ENCODE measurements at places on chromosomes 13 and 19.

DNA sequence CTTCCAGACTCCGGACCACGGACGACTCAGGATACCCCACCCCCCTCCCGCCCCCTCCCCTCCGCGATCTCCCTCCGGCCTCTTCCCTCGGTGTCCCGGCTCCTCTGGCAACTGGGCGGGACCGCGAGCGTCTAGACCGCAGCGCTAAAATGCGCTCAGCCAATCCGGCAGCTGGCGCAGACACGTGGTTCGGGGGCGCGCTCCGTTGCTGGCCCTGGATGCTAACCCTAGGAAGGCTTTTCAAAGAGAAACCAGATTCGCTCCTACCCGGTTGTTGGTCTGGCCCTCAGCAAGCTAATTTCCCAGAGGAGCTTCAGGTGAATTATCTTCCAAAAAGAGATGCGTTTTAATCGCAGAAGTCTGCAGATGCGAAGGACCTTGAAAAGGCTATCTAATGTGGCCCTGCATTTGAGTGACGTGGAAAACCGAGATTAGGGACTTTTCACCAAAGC lies at the start of gene DZIP1:
TSS of gene DZIP1 (minus strand) at position 106 of the 452 bp plus-strand sequence. CDS start 2,677 bp downstream, outside the sequence.
- peak; percentile 78 for DNase-seq

DNA sequence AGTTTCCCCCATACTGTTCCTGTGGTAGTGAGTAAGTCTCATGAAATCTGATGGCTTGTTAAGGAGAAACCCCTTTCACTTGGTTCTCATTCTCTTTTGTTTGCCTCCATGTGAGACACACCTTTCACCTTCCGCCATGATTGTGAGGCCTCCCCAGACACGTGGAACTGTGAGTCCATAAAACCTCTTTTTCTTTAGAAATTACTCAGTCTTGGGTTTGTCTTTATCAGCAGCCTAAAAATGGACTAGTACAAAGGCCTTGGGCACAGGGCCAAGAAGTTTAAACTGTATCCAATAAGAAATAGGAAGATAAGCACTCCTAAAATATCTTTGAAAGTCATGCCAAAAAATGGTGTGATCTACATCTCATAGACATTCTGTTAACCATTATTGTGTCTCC lies 176.9 kb downstream of the TBC1D4 start:
- DNase-seq: no peak

DNA sequence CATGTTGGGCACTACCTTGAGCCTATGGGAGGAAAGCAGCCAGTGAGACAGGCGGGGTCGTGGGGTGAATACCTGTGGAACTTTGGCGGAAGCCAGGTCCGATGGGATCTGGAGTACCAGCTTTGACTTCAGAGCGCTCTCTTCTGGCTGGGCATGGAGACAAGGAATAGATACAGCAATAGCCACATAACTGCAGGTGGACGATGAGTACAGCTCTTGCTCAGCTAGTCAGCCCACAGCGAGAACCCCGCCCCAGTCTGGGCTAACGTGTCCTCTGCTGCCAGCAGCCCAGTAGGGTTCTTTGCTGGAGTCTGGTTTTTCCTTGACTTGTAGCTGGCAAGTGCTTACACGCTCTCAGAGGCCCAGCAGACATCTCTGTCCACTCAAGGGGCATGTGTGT lies 83.4 kb downstream of the SIPA1L3 start:
- no peak for DNase-seq

GRCh38 chr13:40780822-40781401 lies 8.5 kb upstream of the SLC25A15 start:
- DNase-seq: no peak

DNA sequence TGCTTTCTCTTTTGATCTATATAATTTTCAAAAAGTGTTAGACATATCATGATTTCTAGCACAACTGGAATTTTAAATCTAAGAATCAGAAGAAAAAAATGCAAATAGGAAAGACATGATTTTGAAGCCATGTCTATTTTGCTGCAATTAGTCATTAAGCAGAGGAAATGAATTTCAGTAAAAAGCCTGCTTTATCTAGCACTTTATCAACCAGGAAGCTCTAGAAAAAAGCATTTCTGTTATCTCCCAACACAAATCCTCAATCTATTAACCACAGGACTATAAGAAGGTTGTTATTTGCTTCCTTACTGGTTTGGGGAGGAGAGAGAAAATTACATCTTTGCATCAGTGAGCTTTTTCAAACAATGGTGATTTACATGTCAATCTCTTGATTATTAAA lies 716.7 kb downstream of the DIAPH3 start:
- DNase-seq: no peak

GRCh38 chr19:17358395-17358794 lies 18.7 kb downstream of the PLVAP start:
- DNase-seq: no peak

DNA sequence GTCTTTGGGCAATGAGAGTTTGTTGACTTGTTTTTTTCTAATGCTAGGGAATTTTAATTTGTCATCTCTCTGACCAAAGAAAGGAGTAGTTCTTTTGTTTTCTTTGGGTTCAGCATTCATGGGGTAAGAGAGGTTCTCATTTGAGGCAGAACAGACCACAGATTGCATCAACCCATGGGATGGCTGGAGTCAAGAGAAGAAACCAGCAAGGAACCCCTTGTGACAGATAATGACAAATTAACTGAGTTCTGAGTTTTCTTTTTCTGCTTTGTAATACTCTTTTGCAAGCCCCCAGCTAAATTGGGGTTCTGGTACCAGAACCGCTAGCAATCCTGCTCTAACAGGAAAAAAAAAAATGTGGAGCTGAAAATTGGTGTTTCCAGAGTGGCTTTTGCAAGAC lies 864.1 kb downstream of the DIAPH3 start:
- no peak for DNase-seq

GRCh38 chr13:44106266-44107152 lies 226.8 kb downstream of the LACC1 start:
- no peak for DNase-seq

DNA sequence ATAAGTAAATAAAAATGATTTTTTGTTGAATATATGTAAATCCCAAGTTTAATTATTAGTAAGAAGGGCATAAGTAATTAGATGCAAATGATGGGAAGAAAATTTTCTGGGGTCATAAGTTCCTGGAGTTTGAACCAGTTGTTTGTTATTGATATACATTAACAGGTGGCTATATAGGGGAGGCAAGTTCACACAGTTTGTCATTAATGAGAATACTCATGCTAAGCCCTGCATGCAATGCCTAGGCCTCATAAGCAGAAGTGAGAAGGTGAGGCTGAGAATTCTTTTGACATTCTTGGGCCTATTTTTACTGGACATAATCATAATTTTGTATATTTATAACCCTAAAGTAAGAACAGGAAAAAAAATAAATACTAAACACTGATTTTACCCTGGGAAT lies 1210.7 kb upstream of the PCDH9 start:
- no peak for DNase-seq

GRCh38 chr13:21884965-21885567 lies 214.2 kb downstream of the FGF9 start:
- no peak for DNase-seq

GRCh38 chr19:14114854-14115253 lies 2.7 kb downstream of the PRKACA start:
- peak; percentile 17 for DNase-seq

DNA sequence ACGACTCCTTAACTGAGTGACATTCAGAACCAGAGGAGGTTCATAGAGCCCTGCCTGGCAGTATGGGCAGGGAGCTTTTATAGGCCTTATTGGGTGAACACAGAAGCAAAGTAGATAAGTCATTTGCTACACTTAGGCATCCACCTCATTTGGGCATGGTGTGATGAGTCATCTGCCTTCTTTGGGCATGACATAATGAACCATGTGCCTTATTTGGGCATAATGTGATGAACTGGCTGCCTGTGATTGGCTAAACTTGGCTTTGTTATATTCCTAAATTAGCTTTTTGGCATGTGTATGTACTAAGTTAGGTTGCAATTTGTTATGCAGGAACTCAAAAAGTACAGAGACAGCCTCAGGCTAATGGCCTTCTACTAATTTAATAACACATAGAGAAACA lies 2210.2 kb upstream of the PCDH20 start:
- DNase-seq: no peak

- DNase-seq: no peak
These were observed 1082.9 kb downstream of the UQCRFS1 start for GRCh38 chr19:28130066-28130511.

DNA sequence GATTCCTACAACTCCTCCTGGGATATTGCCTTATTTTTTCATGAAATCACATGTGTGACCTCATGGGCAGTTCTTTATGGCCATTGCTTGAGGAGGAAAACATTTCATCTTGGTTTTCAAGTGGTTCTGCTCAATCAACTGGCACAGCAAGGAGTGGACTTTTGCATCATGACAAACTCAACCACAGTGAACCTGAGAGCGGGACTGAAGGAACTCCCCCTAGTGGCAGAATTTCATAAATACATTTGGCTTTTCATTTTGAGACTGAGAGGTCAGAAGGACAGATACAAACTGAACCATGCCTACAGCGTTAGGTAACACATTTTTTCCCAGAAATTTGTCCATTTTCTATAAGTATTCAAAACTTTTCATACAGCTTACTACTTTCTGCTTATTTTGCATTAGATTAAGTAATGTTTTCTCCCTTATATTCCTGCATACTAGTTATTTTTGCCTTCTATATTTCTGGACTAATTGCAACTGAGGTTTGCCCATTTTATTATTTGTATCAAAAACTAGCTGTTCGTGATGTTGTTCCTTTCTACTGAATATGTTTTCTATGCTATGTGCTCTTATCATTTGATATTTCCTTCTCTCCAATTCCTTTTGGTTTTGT lies 13.4 kb upstream of the SIGLEC12 start:
- no peak for DNase-seq

DNA sequence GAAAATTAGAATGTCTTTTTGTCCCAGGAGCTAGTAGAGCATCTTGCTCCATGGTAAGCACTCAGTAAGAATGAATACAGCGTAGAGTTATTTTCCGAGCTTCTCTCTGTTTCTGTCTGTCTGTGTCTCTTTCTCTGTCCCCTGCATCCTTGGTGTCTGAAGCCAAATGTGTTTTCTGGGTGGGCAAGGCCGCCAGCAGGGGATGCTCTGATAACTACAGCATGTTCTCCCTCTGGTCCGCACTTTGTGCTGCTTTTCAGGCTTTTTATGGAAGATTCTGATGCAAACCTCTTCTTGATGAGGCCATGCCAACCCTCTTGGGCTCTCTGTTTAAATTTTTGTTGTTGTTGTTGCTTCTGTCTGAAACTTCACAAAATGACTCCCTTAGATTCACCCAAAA lies 142.8 kb upstream of the UBL3 start:
- no peak for DNase-seq

GRCh38 chr13:59086147-59086546 lies 1077.6 kb downstream of the DIAPH3 start:
- no peak for DNase-seq

DNA sequence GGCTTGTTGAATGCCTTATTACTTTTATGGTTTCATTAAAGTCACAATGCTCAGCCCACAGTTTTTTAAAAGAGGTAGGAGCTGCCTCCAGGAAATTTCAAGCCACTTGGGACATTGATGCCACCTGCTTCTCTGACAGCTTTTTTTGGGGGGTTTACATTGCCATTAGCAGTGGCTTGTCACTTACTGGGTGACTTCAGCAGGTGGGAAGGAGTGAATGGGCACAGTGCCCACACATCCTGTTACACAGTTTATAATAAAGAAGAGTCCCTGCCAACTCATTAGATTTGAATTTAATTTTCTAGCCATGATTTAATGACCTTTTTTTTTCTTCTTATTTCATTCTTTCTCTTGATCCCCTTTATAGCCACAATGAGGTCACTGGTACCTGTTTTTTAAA lies 61.0 kb downstream of the NHLRC3 start:
- no peak for DNase-seq

DNA sequence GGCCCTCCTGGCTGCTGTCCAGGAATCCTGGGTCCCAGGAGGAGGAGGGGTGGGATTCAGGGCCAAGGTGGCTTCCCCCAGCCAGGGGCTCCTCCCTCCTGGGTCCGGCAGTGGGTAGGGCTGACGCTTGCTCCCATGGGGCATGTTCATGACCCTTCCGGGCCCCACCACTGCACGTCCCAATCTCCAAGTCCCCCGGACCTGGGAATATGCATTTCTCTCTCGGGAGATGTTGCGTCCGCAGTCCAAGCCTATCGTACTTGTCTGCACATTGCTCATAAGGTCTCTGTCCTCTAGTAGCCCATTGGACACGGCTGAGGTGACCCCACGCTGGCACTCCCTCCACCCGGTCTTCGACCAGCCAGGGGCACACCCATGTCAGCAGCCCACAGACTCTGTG lies 192.3 kb downstream of the TEX29 start:
- no peak for DNase-seq

DNA sequence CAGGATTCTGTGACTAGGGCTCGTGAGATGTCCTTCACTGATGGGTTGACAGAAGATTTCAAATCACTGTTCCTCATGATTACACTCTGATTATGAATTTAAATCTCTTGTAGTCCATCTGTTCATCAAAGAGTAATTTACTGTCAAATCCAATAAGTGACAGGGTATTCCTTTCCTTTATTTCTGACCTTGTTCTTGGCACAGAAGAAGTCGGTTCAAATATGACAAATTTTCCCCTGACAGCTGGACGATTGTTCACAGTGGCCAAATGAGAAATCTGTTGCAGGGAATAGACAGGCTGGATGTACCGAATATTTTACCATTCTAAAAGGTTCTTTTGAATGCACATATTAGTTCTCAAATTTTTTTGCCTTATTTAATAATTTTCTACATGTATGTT lies 767.3 kb upstream of the GPC6 start:
- no peak for DNase-seq

DNA sequence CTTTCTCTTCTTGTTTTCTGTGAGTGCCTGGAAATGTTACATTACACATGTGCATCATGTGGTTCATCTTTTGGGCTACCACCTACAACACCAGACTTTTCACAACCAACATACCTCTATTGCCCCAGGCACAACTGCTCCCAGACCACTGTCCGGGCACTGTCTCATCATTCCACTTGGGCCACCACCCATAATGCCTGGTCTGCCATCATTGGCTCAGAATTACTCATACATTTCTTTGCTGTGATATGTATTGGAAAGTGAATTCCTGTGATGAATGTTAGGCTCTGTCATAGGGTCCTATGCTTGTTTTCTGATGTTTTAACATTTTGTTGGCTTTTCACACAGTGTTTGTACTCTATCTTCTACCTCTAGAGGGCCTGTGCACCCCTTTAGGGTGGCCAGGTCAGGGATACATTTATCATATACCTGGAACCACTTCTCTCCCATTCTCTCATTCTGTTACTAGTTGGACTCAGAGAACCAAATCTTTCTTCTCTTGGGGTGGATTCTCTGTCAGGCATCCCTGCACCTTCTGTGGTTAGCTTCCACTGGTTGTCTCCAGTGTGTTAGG lies 172.8 kb downstream of the NHLRC3 start:
- no peak for DNase-seq

GRCh38 chr19:20840371-20840770 lies 64.3 kb downstream of the ZNF66 start:
- DNase-seq: no peak

Data from caudate nucleus (tissue), 63 donors.